ENCODE measurements at places on chromosomes 16 and 17. TPM values are rescaled to one million over a fixed set of nuclear protein-coding genes. Genes with fewer than 3 reads are reported as not detected.

GPR179 gene
- polyA plus RNA-seq: 0.70 TPM

CCDC40 gene
- 1.2 TPM for polyA plus RNA-seq

CD300LB gene
- polyA plus RNA-seq: 0.01 TPM

SLC16A13 gene
- 0.40 TPM for polyA plus RNA-seq

FOXL1 gene
- polyA plus RNA-seq: 0.14 TPM

EPOP gene
- polyA plus RNA-seq: 1.1 TPM

CBLN1 gene
- polyA plus RNA-seq: 0.05 TPM

PLCG2 gene
- polyA plus RNA-seq: 1.2 TPM

SLC52A1 gene
- 0.04 TPM for polyA plus RNA-seq

HOXB5 gene
- polyA plus RNA-seq: 0.30 TPM

TBC1D3H gene
- polyA plus RNA-seq: not detected

CACNG5 gene
- polyA plus RNA-seq: not detected

MAZ gene
- polyA plus RNA-seq: 94.9 TPM

ARL5C gene
- not detected for polyA plus RNA-seq

SETD1A gene
- 15.9 TPM for polyA plus RNA-seq

- DNase-seq: peak; percentile 39
Observed at GRCh38 chr17:4944163-4944553, 4.1 kb downstream of the RNF167 start.

DNA sequence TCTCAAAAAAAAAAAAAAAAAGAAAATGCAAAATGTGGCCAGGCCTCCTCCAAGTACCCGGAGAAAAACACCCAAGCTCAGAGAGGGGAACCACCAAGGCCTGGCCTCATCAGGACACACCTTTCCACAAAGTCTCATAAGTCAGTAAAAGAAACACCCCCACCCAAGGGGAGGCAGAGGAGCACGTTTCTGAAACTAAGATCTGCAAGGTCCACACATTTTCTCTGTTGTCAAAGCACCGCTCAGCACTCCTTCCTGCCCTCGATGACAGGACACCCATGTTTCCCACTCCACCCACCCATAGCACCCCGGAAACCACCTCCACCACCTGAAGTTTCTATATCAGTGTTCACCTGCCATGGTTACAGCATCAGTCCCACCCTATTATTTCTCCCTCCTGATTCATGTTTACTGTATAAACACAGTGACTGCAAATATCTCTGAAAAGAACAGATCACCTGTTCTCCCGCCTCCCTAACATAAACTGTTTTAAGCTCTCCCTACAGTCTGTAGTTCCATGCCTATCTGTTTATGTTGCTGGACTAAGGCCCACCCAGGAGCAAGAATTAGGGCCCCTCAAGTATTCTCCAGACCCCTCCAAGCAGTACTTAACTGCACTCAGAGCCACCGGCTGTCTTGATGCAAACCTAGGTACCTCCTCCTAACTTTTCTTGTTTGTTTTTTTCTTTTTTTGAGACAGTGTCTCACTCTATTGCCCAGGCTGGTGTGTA lies 2.0 kb downstream of the CORO7 start:
- DNase-seq: no peak

GRCh38 chr17:2906901-2907300 lies 110.7 kb downstream of the RAP1GAP2 start:
- no peak for DNase-seq

- no peak for DNase-seq
Observed at GRCh38 chr17:27526604-27527002, 70.4 kb downstream of the KSR1 start.

DNA sequence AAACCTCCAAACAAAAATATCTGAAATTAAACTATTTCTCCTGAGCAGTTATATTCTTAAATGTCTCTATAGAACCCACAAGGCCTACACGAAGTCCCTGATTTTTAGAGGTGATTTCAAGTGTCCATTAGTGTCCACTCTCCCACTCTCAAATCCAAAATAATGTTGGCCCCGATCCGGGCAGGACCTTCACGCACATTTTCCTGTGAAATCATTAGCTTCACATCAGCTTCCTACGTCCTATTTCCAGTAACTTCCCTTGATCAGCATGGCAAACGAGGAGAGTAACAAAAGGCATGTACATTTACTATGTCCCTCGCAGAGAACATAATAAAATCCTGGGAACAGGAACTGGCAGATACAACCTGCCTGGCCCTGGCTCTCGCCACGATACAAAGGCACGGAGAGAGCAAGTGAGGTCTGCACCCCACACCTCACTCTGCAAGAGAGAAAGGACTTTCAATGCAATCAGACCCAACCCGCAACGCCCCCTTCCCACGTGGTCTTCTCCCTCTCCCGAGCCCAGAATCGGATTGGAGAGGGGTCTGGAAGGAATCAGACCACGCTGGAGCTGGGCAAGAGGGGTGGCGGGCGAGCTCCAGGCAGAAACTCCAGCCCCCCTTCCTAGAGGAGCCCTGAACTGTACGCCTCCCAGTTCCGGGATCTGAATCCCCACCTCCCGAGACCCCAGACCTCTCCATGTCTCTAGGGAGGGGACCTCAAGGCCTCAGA lies 17.5 kb upstream of the C17orf78 start:
- DNase-seq: peak; percentile 65

DNA sequence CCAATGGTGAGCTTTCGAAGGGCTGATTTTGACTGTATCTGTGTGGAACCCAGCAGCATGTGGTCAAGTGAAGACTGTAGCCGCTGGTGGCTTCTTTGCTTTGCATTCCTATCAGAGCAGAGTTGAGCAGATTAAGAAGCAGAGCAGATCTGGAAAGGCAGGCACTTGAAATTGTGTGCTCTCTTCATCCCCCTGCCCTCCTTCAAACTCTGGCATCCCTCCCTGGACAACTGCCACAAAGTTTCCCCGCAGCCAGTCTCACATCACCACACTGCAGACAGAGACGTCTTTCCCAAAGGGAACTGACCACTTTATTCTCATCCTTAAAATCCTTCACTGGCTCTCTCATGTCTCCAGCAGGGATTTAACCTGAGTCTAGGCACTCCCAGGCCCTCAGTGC lies 237.1 kb upstream of the DYNLRB2 start:
- DNase-seq: no peak

GRCh38 chr17:40320756-40321523 lies 12.0 kb downstream of the RARA start:
- peak; percentile 86 for DNase-seq

GRCh38 chr17:82619641-82620040 lies 28.6 kb downstream of the WDR45B start:
- no peak for DNase-seq

- no peak for DNase-seq
Observed at GRCh38 chr16:72800524-72801161, 247.3 kb downstream of the ZFHX3 start.

- no peak for DNase-seq
Observed at GRCh38 chr16:17557480-17557879, 86.7 kb upstream of the XYLT1 start.

GRCh38 chr17:49992933-49993422 lies 2.0 kb downstream of the DLX3 start:
- no peak for DNase-seq

DNA sequence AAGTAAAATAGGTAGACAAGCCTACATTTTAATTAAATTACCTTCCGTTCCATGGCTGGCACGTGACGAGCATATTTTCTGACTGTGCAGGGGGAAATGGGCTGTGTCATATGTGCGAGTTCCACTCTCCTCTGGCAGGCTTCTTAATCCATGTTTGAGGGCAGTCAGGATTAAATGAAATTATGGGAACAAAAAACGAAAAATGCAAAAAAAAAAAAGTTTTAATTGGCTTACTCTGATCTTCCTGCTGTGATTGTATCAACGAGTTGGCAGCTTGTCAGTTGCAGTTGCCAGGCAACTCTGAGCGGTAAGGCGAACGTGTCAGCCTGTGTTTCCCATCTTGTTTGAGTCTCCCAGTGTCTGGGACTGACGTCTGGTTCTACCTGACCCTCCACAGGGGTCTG lies 302.9 kb upstream of the XYLT1 start:
- DNase-seq: no peak

- DNase-seq: no peak
Observed at GRCh38 chr17:34614698-34615097, 35.3 kb downstream of the TMEM132E start.

DNA sequence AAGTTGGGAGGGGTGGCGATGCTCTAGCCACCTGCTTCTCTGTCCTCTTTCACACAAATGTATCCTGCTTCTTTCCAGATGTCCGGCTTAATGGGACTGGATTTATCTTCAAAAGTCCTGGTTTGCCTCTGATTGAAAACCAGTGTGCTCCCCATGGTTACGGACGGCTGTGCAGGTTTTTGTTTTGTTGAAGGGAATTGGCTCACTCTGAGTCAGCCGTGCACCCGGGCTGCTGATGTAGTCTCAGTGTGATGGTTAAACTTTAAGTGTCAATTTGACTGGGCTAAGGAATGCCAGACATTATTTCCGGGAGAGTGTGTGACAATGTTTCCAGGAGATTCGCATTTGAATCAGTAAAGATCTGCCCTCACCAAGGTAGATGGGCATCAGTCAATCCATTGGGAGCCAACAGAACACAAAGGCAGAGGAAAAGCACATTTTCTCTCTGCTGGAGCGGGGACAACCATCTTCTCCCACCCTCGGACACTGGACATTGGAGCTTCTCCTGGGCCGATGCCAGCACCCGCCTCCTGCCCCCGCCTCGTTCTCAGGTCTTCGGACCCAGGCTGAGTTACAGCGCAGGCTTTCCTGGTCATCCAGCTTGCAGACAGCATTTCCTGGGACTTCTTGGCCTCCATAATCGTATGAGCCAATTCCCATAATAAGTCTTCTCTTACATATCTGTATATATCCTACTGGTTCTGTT lies 126.9 kb upstream of the TNRC6C start:
- DNase-seq: no peak

DNA sequence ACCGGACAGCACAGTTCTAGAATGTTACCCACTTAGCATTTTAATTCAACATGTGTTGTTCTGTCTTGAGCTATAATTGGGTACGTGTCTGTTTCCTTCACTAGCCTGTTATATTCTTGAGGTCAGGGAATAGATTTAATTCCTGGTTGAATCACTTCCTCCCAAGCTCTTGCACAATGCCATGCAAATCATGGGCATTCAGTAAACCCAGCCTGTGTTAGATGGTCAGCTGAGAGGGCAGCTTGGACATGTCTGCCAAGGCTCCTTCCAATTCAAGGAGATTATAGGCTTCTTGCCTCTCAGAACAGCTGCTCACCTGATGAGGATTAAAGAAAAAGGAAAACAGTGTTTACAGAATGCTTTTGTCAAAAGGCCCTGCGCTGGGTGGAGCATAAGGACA lies 12.6 kb downstream of the C1QTNF1 start:
- no peak for DNase-seq

DNA sequence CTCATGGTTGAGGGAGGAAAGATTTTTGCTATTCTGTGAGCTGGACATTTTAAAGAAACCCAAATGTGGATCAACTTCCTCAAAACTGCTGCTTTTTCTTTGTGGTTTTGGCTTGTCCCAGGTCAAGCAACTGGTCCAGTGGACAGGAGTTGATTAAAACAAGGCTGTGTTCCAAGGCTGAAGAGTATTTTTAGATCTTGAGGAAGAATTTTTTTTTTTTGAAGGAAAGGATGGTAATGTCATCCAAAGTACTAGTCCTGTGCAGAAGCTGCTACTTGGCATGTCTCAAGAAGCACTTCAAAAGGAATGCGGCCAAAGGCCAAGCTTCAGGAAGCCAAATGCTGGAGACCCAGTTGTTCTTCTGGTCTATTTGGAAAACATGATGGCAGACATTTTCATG lies 8.0 kb upstream of the MYH2 start:
- no peak for DNase-seq

DNA sequence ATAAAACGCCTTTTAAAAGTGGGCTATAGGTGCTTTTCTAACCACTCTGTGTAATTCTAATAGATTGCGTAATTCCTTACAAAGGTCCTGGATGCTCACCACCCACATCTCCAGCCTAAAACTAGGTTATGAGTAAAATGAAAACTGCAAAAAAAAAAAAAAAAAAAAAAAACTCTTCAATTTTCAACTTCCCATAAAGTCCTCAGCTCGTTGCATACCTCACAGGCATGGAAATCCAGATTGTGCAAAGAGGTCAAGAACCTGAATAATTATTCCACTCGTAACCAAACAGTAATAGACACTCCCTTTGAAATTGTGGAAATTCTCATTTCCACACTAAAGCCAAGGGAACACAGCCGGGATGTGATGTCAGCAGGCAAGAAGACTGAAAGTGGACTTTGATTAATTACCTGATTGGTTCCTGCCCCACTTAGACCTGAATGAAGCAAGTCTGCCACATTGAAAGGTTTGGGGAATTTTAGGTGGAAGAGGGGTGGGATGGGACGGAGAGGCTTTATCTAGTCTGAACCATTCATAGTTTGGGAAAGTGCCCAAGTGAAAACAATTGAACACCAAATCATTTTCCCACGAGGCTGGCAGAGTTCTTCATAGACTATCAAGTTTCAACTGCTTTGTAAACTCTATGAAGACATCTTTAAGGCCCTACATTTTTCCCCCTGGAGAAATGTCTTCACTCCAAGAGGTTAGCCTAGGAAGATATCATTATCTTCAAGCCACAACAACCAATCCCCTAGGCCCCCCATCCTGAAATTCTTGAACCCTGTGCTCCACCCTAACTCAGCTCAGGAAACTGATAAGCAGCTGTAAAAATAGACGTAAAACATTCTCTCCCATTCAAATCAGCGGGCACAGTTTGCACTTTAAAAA lies 49.1 kb upstream of the TANC2 start:
- no peak for DNase-seq

GRCh38 chr17:58378733-58379510 lies 26.9 kb upstream of the SUPT4H1 start:
- no peak for DNase-seq

Data from psoas muscle (tissue), 8 donors.